SIG-M5 (cell line): ENCODE measurements at places on chromosomes 11 and 22.

- DNase-seq: no peak
Observed at GRCh38 chr11:74138021-74138420, 32.8 kb downstream of the C2CD3 start.

DNA sequence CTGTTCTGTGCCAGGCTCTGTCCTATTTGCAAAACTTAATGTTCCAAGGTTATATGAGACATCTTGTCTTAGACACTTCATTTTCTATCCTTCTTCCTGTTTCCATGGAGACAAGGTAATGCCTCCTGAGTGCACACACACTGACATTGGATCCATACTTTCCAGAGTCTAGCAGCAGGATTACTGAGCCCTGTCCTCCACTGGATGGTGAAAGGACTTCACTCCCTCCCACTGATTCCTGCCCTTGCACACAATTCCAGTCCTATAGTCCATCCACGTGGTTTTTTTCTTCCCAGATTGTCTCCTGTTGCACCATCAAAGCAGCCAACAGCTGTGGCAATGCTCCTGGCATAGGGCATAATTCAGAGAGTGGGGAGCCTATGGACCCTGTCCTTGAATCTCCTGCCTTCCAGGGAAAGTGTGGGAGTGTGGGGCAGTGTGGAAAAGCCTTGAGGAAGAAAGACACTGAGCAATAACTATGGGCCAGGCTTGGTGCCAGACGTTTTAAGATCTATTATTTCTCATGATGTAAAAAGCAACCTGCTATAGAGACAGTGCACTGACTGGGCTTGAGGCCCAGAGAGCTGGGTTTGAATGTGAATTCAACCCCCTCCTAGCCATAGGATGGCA lies 31.3 kb downstream of the SERPINH1 start:
- DNase-seq: no peak

- DNase-seq: no peak
Observed at GRCh38 chr22:50153056-50153755, 17.3 kb upstream of the PANX2 start.

- DNase-seq: no peak
Observed at GRCh38 chr11:120834686-120835210, 189.2 kb upstream of the TBCEL start.

DNA sequence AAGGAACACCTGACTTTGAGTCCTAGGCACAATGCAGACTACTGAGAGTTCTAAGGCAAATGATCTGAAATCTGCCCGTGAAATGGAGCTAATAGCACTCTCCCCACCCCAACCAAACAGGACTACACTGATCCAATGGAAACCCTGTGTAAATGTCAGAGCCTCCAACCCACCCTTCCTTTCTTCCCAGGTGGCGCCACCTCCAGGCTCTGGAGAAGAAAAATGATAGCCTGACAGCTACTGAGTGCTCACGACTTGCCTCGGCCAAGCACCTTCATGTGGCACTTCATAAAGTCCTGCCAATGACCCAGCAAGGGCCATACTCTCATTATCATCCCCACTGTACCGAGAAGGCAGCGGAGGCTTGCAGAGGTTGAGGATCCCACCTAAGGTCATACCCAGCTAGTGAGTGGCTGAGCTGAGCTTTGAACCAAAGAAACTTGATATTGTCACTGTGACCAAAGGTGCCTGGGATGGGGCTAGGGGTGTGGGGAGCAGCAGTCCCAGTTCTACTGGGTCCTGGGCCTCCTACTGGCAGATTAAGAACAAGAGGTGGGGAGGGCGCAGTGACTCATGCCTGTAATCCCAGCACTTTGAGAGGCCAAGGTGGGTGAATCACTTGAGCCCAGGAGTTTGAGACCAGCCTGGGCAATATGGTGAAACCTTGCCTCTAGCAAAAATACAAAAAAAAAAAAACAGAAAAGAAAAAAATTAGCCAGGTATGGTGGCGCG lies 20.5 kb downstream of the TST start:
- DNase-seq: no peak

GRCh38 chr11:19351426-19351825 lies 110.7 kb upstream of the E2F8 start:
- no peak for DNase-seq

GRCh38 chr11:86849679-86850078 lies 49.3 kb downstream of the PRSS23 start:
- no peak for DNase-seq

- no peak for DNase-seq
Observed at GRCh38 chr22:19590696-19591095, 66.5 kb upstream of the CLDN5 start.

DNA sequence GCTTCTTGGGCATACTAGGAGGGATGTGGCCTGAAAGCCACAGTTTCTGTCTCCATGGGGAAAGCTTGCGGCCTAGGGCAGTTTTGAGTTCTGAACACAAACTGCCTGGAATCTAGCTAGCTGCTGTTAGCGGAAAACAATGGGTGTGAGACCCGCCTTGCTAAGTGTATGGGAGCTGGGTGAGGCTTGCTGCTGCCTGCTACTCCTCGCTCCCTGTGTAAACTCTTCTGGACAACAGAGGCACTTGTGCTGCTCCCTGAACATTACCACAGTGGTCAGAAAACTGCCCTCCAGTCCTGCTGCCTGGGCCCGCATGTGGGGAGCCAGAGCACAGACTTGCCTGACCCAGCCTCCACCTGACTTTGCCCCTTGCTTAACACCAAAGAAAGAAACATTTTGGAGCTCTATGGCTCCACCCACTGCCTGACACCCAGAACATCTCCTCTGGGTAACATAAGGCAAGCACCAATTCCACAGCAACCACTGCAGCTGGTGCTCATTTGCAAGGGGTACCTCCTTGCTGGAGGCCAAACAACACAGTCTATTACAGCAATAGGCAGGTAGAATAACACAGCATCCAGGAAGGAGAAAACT lies 766.3 kb upstream of the RAG2 start:
- no peak for DNase-seq

DNA sequence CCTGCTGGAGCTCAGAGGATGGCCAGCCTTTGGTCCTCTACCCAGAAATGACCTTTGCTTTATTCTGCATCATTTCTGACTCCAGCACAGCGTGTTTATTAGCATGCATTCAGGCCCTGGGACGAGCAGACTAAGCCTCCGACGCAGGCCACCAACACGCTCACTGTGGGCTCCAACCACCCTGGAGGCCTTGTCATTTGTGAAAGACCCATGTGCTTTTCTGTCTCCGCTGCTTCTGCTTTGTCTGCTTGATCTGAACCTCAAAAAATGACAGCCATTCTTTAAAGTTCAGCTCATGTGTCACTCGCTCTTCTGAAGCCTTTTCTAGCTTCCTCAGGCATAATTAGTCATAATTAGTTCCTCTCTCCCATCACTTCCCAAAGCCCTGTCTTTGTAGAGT lies 109.1 kb upstream of the TIMP3 start:
- no peak for DNase-seq

- no peak for DNase-seq
Observed at GRCh38 chr11:112596324-112596723, 335.7 kb upstream of the PLET1 start.

GRCh38 chr11:60763692-60764369 lies 7.2 kb downstream of the MS4A15 start:
- DNase-seq: no peak

DNA sequence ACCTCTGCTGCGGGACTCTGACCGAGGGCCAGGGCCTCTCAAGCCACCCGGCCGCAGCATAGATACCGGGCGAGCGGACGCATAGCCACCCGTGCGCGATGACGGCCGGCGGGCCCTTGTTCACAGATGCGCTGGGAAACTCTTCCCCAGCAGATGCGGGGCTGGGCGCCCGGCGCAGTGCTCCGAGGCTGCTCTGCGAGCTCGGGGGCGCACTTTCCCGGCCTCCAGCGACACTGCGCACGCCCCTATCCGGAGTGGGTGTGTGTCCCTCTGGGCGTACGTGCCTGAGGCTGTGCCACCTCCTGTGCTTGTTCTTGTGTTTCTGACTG lies 104.7 kb upstream of the E2F8 start:
- DNase-seq: no peak

DNA sequence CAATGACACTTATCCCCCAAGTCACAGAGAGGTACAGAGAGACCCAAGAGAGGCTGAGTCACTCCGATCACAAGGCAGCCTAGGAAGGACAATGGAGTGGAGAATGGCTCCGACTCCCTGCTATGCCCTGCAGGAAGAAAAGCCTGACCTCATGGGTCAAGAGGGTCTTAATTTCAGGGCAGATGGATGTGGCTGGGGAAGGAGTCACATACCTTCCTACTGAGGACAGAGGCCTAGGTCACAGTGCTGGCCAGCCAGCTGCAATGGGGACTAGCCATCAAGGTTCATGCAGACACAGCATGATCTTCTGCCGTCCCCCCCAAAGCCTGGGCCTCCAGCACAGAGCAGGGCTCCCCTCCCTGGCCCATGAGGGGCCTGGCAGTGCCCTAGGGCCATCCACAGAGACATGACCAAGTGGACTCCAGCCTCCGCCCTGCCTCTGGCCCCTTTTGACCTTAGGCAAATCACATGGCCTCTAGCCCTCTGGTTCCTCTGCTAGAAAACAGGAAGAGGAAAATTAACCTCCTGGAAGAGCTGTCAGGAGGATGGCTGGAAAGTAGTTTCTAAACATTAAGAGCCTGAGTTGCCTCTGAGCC lies 1.8 kb downstream of the ARRB1 start:
- no peak for DNase-seq

DNA sequence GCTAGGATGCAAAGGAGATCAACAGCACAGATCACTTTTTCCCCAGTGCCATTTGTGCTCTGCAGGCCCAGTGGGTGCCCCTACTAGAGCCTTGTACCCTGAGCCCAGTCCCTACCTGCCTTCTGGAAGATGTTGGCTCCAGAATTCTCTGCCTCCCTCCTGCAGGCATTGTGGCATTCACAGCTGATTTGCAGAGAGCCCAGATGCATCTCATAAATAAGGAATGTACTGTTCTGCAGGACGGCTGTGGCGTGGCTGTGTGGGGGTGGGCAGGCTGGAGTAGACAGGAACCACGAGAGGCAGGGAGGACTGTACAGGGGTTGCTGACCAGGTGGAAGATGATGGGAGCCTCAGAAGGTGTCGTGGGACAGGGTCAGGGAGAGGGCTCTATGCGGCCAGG lies 11.2 kb upstream of the MIAT start:
- no peak for DNase-seq

DNA sequence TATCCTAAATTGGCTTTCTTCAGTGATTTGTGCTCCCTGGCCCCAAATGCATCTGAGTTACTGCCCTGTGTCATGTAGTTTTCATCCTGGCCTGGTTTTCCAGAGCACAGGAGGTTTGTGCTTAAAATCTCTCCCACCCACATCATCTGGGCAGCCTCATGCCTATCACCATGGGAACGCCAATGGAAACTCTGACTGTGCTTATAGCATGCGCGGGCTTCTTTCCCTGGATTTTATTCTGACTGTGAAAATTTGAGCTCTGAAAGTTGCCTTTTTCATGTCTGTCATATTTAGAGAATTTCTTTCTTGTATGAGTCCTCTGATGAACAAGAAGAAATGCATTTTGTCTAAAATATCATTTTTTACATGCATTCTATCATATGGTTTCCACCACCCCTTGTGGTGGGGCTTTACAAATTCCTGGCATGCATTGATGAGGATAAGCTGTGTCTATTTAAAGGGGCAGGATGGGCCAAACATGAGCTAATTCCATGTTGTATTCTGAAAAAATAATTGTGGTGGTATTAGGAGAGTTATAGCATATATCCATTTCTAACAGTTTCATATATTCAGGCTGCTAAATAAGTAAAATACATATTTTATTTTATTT lies 55.1 kb downstream of the IRAG1 start:
- no peak for DNase-seq

GRCh38 chr11:65615950-65616574 lies 486 bp downstream of the PCNX3 start:
- no peak for DNase-seq

DNA sequence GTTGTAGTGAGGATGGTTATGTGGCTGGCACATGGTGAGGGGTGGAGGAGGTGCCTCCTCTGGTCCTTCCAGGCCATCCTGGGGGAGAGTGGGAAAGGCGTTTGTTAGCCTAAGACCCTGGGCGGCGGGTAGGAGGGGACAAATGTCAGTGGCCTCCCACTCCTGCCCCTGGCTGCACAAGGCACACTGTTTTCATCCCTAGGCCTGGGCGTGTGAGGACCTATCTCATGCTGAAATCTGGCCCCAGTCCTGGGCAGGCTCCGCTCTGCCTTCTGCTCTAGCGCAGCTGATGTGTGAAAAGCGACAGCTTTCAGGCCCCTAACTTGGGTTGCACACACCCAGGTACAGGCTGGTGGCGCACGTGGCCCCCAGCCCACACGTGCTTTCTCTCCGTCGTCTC lies 32.1 kb downstream of the DAGLA start:
- no peak for DNase-seq

DNA sequence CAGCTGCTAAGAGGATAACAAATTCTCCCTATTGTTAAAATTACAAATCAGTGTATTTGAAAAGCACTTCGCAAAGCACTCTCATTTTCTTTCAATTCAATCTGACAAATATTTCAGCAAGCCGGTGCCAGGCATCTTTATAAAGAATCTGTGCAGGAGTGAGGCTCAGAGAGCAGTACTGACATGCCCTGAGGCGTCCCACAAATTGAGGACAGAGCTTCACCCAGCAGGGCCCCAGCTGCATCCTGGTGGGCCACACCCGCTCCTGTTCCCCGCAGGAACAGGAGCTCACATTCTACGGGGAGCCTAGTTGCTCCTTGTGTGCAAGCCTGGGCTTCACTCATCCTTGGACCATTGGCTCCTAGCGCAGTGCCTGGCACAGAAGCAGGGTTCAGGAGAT lies 60.9 kb upstream of the EIF3D start:
- DNase-seq: no peak

GRCh38 chr11:33819278-33820035 lies 45.1 kb upstream of the FBXO3 start:
- no peak for DNase-seq

DNA sequence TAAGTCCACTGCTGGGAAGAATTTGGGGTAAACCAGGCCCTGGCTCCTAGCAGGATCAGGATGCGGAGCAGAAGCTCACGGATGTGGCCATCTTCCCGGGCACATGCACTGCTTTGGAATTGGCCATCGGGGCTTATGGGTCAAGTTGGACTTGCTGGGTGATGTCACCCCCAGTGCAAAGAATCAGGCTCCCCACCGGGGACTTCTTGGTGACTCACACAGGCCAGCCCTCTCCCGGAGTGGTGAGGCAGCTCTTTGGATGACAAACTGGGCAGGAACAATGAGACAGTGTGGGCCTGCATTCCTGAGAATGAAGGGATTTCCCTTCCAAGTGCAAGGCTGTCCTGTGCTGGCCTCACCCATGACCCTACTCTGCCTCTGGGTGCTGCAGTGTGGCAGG lies 128.8 kb upstream of the ANO1 start:
- DNase-seq: no peak
